ENCODE measurements at places on chromosomes 12 and 14.

GRCh38 chr14:32473464-32473855 is 144.4 kb downstream of the AKAP6 start:
- no peak for DNase-seq

- DNase-seq: no peak
Measured at GRCh38 chr14:28780843-28781820, 14.5 kb downstream of the FOXG1 start.

DNA sequence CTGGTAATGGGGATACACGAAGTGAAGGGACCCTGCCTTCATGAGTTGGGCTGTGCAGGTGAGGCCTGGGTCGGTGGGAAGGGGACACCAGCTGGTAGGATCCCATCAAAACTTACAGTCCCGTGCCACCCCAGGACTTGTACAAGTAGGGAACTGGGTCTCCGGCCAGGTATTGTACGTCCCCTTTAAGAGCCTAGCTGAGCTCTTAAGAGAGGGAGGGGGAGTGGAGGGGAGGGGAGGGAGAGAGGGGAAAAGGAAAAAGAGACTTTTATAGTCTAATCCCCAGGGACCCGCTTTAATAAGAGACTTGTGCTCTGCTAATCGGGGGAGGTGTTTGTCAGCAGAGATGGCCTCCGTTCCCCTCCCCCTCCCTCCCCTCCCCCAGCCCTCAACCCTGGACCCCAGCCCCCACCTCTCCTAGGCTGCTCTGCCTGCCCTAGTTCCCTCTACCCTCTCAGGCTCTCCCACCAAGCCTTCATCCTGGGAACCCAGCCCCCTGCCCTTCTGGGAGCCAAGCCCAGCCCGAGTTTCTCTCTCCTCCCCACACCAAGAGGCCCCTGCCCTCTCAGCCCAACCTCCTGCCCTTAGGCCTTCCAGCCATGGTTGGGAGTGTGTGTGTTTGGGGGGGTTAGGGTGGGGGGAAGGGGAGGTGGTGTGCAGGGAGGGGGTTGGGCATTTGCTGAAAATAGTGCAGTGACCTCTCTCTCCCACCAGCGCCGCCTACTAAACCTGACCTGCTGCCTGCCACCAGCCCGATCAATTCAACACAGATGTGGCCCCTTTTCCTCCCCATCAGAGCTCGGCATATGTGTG is 2.6 kb downstream of the GDF11 start:
- DNase-seq: peak; percentile 89

GRCh38 chr14:55533960-55534359 is 46.0 kb upstream of the KTN1 start:
- DNase-seq: no peak

DNA sequence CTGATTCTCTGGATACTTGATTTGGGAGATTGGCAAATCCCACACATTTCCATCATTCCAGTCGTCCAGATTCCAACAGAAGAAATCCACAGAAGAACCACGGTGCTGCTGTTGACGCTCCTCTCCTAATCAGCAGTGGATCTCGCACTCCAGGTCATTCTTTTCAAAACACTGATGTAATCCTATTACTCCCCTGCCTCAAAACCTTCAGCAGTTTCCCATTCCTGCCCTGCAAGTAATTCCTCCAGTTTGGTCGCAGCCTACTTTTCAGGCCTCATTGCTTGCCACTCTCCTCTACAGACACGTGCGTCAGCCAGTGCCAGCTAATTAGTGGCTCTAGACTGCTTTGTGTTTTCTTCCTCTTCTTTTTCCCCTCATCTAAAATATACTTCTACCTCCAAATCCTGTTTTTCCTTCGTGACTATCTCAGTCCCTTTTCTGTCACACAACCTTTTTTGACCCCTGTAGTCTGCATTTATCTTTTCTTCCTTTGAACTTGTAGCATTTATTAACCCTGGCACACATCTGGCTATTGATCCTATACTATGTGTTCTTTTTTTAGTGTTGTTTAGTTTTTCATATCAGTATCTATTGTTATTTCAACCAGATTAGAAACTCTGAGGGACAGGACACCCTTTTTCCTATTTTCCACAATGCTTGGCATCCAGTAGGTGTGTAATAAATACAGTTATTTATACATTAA is 36.8 kb downstream of the PRORP start:
- DNase-seq: no peak

DNA sequence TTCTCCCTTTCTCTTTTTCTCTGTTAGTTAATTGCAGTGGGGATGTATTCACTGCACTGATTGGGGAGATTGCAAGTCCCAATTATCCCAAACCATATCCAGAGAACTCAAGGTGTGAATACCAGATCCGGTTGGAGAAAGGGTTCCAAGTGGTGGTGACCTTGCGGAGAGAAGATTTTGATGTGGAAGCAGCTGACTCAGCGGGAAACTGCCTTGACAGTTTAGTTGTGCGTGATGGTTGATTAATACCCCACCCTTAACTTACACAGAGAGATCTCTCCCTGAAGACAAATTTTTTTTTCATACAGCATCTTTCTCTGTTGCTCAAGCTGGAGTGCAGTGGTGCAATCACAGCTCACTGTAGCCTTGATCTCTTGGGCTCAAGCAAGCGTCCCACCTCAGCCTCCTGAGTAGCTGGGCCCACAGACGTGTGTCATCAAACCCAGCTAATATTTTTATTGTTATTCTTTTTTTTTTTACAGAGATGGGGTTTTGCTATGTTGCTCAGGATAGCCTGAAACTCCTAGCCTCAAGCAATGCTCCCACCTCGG is 4.6 kb downstream of the C1S start:
- no peak for DNase-seq

DNA sequence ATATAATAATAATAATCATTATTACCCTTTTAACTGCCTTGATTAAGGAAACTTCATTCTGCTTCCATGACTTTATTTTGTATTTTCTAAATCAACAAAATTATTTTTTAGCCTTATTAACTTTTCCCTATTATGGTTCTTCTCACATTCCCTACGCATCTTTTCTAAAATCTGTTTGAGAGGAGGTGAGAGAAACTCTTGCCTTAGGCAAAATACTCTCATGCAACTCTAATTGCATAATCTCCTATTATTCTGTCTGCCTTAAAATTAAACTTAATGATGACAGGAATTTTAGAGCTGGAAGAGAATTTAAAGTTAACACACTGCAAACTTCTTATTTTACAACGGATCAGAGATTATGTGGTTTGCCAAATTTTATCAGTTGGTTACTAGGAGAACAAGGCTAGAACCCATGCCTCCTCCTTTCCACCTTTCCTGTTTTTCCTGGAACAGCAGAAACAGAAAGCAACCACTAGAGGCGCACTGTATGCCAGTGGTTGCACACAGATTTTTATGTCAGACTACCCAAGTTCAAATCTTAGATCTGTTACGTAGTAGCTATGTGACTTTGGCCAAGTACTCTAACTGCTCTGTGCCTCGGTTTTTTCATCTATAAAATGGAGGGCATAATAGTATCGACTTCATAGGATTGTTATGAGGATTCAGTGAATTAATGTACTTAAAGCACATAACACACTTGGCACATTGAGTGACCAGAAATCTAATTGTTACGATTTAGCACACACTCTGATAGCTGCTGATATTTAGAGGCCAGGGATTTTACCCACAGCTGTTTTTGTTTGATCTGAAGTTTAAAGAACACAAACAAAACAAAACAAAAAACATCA is 4.3 kb upstream of the BRMS1L start:
- DNase-seq: peak; percentile 82

GRCh38 chr12:100153131-100153530 is 10.5 kb upstream of the BLTP3B start:
- DNase-seq: no peak

- no peak for DNase-seq
Measured at GRCh38 chr12:59023861-59024424, 103.6 kb upstream of the LRIG3 start.

DNA sequence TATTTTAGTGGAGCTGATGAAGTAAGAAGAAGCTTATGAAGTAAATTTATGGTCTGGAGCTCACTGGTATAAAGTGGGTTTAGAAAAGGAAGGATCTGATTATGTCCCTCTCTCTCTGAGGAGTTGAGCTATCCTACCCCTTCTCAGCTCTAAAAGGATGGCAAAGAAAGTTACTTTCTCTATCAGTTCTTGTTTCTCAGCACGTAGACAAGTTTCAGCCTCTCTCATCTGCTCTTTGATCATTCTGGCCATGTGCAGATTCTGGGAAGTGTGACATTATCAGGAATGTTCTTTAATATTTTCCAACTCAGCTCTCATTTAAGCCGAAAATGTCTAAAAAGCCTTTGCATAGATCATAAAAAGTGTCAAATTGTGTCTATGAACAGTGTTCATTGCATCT is 5.8 kb upstream of the EGLN3 start:
- no peak for DNase-seq

- no peak for DNase-seq
Measured at GRCh38 chr12:55654511-55655214, 18.0 kb downstream of the OR10P1 start.

DNA sequence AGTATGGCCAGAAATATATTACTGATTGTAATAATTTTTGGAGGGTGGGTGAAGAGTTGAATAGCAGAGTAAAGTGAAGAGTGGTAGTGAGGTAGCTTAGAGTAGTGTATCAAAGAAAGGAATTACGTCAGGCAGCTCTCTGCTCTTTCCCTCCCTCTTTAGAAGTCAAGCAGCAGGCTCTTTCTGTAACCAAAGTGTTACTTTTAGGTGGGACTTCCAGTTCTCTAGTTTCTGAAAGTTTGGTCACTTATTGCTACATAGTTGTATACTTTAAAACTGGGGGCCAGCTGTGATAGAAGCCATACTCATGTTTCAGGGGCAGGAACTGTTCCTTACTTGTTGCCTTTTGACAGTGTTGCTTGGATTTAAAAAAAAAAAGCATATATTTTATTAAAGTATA is 30.6 kb downstream of the ATF7IP start:
- DNase-seq: no peak

GRCh38 chr12:111606767-111607230 is 7.7 kb upstream of the ATXN2 start:
- no peak for DNase-seq

GRCh38 chr12:114245555-114245954 is 160.4 kb downstream of the TBX5 start:
- no peak for DNase-seq

GRCh38 chr14:69877492-69877891 is 1.7 kb upstream of the SMOC1 start:
- DNase-seq: peak; percentile 3

GRCh38 chr12:82660541-82661325 is 26.0 kb upstream of the TMTC2 start:
- DNase-seq: peak; percentile 20

DNA sequence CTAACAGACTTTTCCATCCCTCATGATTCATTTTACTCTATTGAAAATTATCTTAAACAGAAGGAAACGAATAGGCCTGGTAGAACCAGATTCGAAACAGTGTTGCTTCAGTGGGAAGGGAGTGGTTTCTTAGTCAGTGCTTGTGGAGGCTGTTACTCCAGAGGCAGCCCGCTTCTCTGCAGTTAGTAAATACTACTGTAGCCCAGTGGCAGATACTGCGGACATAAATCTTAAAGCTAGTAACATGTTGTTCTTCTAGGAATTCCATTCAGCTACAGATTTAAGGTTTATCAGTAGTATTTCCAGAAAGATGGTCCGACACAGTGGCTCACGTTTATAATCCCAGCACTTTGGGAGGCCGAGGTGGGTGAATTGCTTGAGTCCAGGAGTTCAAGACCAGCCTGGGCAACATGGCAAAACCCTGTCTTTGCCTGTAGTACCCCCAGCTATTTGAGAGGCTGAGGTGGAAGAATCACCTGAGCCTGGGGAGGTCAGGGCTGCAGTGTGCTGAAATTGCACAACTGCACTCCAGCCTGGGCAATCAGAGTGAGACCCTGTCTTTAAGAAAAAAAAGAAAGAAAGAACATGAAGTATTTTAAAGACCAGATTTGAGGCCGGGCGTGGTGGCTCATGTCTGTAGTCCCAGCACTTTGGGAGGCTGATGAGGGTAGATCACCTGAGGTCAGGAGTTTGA is 45.9 kb downstream of the DIP2B start:
- peak; percentile 65 for DNase-seq

GRCh38 chr12:58584880-58585279 is 335.4 kb downstream of the LRIG3 start:
- no peak for DNase-seq

- peak; percentile 6 for DNase-seq
Measured at GRCh38 chr14:91108941-91109611, 4.8 kb upstream of the DGLUCY start.

GRCh38 chr12:112023759-112024396 is 10.7 kb downstream of the ERP29 start:
- peak; percentile 14 for DNase-seq

DNA sequence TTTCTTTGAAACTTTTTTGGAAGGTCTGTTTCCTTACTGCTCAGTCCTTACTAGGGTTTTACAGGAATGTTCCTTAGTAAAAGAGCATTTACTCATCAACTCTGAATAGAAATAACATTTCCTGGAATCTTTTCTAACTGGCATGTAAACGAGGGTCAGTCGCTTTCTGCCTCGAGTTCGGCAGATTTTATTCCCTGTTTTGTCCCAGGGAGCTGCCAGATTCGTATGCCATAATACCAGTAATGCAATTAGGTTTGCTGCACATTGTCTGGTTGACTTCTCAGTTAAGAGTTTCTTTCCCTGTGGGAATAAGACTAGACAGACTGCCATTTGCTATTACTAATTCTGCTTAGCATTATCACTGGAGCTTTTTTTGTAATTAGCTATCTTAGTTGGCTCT is 91.9 kb downstream of the VRK1 start:
- DNase-seq: no peak

GRCh38 chr12:123867141-123867540 is 105.0 kb downstream of the DNAH10 start:
- no peak for DNase-seq

DNA sequence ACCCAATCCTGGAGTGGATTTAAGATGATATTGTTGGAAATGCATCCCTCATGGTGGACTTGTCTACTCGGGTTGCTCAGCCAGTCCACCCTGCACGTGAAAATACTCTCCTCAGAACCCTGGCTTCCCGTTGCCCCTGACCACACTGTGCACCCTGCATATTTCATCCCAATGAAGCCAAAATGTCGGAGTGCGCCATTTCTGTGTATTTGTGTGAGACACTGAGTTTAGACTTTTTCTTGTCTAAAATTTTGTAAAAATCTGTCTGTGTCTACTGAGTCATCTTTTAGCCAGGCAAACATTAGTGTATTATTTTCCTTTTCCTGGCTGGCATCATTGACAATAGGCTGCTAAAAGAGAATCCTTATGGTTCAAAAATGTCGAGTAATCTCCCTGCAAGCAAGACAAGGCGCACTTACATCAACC is 485 bp upstream of the PNMA1 start:
- no peak for DNase-seq

DNA sequence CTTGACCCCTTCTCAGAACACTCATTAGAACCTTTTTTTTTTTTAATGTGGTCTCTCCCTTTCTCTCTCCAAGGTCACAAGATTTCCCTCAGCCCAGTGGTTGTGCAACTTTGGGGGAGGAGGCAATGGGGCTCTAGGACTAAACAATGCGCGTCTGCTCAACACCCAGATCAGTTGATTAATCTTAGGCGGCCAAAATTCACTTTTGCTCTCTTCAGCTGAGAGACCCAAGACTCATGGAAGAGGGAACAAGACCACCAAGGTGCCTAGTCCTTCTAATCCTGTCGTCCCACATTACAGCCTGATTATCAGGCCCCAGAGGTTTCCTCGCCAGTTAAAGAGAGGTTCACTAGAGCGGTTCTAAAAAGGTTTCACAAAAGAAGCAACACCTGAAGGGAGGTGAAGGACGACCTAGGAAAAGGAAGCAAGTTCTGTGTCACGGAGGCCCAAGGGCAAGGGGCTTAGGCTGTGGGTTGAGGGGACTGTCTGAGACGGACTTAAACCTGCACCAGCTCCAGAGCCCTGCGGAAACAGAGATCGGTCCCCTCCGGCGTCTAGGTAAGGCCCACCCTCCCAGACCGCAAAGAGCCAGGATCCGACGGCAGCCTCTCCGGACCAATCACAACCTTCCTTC is 824 bp upstream of the TARBP2 start:
- peak; percentile 91 for DNase-seq
